ENCODE measurements at places on chromosomes 2 and 18. TPM values are rescaled to one million over a fixed set of nuclear protein-coding genes. Genes with fewer than 3 reads are reported as not detected.

ASXL2 gene
- total RNA-seq, result 25.4 TPM

- DNase-seq, result no peak
These were observed 165.2 kb downstream of the TDRD15 start for GRCh38 chr2:21288739-21289520.

- DNase-seq, result no peak
These were observed 135.0 kb upstream of the ARL4C start for GRCh38 chr2:234631646-234632514.

UGT1A3 gene
- total RNA-seq, result not detected

GRCh38 chr2:48069769-48070168, 163.5 kb upstream of the FBXO11 start:
- DNase-seq, result no peak

DNA sequence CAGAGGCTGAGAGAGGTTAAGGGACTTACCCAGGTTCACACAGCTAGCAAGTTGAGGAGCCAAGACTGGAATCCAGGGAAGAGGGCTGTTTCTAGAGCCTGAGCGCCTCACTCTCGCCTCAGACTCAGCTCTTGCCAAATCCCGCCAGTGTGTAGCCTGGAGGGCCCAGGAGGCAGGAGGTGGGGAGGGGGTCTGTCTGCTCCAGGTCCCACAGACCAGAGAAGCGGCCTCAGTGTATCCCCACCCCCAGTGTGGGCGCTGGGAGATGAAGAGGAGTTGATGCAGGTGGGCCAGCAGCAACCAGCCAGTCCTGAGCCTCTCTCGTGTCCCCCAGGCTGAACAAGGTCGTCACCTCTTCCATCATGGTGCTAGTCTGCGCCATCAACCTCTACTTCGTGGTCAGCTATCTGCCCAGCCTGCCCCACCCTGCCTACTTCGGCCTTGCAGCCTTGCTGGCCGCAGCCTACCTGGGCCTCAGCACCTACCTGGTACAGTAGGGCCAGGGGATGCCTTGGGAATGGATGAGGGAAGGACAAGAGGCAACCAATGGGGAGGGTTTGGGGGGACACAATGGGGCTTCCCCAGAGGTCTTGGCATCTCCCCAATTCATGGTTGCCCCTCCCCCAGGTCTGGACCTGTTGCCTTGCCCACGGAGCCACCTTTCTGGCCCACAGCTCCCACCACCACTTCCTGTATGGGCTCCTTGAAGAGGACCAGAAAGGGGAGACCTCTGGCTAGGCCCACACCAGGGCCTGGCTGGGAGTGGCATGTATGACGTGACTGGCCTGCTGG, 5.2 kb upstream of the CTDSP1 start:
- no peak for DNase-seq

GRCh38 chr2:77294474-77294873, 227.7 kb downstream of the LRRTM4 start:
- no peak for DNase-seq

- no peak for DNase-seq
These were observed 25.0 kb upstream of the ID2 start for GRCh38 chr2:8656811-8657210.

NPPC gene
- total RNA-seq, result 0.73 TPM

DNA sequence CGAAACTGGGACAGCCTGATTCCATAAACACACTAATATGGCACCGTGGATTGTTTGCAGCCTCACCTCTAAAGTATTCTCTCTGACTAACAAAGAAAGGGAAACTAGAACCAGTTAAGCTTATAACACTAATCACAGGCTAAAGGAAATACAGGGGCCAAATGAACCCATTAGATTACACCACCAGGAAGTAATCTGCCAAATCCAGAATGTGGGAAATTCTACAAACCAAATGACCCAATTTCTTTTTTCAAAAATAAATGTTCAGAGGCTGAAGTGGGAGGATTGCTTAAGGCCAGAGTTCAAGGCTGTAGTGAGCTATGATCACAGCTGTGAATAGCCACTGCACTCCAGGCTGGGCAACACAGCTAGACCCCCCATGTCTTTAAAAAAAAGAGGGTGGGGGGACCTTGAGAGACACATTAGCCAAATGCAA, 1.5 kb upstream of the MPPE1 start:
- DNase-seq, result no peak

RBM44 gene
- total RNA-seq, result 0.69 TPM

DNA sequence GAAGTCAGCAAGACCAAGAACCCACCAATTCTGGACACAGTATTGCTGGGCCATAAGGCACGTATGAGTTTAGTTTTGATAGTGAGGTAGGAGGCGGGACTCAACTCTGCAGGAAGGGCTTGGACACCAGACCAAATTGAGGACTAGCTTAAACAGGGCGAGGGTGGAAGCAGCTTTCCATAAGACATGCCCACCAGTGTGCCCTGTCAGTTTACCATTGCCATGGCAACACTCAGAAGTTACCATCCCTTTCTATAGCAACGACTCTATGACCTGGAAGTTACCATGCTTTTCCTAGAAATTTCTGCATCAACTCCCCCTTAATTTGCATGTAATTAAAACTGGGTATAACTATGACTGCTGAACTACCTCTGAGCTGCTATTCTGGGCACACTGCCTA, 2.8 kb downstream of the M1AP start:
- DNase-seq, result no peak

DNA sequence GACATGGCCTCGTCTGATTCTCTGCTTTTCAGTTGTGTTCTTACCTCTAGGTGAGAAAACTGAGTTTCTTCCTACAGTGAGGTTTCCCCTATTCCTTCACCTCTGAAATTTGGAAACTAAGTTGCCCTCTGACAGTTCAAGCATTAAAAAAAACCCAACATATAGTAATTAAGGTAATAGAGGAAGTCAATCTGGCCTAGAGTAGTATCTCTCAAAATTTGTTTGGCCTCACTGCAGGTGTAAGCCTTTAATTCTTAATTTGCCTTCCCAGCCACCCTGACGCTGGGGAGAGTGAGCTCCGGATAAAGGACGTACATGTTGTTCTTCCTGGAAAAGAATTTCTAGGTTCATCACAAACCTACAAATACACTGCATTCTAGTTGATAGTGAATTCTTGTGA, 1.4 kb downstream of the CAD start:
- no peak for DNase-seq

ACOXL gene
- total RNA-seq, result 0.25 TPM

INO80B gene
- 48.1 TPM for total RNA-seq

SERPINB11 gene
- total RNA-seq, result not detected

DNA sequence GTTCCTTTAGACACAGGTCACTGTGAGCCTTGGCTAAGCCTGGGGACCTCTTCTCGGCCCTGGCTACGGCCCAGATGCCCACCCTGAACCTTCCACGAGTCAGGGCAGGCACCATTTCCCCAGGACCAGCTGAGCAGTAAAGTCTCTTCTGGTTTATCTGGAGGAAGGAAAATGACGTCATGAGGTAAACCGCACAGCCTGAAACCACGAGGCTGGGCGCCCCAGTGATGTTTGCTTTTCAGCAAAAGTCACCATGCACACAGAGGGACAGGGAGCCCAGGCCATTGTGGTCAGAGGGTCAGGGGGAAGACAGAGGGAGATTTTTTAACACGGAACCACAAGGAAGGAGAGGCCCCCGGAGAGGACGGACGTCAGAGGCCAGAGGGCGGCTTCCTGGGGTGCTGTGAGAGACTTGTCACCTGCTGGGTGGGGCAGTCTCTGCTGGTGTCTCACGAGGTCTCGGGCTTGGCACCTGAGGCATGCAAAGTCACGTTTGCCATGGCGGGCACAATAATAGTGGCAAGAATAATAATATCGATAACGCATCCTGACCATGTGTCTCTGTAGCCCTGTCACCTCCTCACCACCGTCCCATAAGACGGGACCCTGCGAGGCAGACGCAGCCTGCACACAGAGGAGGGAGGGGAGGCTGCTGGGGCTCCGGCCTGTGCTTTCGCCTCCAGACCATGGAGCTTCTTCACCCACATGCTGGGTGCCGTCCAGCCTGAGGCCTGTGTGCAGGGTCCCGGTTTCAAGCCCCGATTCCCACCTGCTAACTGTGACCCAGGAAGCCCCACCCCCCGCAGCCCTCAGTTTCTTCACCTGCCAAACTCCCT, 33.2 kb upstream of the FOSL2 start:
- no peak for DNase-seq

DNA sequence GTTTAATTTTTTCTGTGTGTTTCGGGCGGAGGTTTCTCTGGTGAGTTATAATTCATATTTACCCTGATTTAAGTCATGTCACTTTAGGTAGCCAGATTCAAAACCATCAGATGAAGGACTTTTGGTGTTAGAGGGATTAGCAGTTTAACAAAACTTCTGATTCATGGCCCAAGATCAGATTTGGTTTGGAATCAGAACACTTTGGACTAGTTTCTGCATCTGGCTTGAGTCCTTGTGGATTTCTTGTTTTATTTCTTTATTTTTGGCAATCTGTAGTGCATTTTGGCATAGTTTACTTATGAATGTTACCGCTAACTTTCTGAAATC, 3.5 kb downstream of the NEDD4L start:
- DNase-seq, result no peak

- no peak for DNase-seq
These were observed 38.8 kb downstream of the DNER start for GRCh38 chr2:229675569-229675968.

EMX1 gene
- 0.09 TPM for total RNA-seq

GRCh38 chr18:13369353-13369752, 150.8 kb downstream of the LDLRAD4 start:
- no peak for DNase-seq

DNA sequence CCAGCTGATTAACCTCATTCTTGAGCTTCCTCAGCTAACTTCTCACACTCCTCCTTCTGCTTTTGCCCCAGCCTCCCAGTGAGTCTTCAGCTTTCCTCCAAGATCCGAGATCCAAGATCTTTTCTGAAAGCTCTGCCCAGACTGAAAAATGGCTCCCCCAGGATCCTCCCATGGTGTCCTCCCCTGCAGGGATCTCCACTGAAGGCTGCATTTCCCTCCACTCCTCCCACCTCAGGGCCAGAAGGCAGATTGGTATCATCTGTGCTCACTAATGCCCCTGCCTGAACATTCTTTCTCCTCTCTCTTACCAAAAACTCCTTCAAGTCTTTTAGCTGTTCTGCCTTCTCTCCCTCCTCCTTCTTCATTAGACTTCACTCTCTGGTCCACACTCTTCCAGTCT, 6.1 kb upstream of the FOXI3 start:
- no peak for DNase-seq

ING5 gene
- 56.9 TPM for total RNA-seq

- DNase-seq, result no peak
These were observed 128.6 kb downstream of the CNTNAP5 start for GRCh38 chr2:124153713-124154112.

LYG1 gene
- 2.2 TPM for total RNA-seq

DNA sequence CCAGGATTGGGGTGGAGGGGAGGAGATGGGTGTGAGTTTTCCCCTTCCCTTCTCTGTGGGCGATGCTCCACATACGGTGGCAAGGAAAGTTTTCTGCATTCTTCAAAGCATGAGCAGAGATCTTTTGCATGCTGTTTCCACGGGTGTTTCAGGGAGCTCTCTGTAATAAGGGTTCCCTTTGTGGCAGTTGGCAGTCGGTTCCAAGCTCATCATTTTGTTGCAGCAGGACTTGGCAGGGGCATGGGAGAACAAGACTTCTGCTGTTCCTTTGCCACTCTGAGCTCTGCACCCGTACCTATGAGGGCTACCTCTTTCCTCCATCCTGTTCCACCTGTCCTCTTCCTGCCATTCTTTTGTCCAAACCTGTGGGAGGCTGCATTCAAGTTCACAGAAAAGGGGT, 71.3 kb upstream of the SPRED2 start:
- DNase-seq, result no peak

DNA sequence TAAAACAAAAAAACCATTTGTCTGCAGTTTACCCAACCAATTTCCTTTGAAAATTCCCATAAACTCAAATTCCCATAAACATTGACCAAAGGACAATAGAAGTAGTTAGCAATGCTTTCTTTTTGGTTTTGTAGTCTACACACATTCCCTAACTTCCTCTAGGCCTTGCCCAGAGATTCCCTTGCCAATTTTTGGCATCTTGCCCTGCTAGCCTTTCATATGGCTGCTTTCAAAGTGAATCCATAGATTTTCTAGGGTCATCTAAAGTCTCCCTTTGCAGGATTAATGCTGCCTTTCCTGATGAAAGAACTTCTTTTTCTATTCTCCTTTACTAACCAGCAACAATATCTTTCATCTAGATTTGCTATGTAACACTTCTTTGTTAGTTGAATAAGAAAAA, 33.4 kb downstream of the THSD7B start:
- no peak for DNase-seq

- no peak for DNase-seq
These were observed 69.5 kb downstream of the EPAS1 start for GRCh38 chr2:46366668-46367052.

- DNase-seq, result no peak
These were observed 52.8 kb downstream of the INPP5D start for GRCh38 chr2:233112776-233113452.

DCC gene
- 1.0 TPM for total RNA-seq

DNA sequence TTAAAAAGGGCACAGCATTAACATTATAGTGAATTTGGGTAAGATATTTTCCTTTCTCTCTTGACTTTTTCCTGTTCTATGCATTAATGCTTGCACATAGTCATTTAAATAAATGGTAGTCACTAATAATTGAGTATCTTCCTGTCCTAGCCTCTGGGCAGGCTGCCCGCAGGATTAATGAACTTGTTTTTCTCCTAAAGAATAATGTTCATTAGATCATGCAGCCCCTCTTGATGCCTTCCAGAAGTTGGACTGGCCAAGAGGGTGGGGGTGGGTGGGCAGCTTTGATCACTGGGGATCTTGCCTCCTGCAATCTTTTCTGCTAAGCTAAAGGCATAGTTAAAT, 514.5 kb upstream of the CDH2 start:
- no peak for DNase-seq

DNA sequence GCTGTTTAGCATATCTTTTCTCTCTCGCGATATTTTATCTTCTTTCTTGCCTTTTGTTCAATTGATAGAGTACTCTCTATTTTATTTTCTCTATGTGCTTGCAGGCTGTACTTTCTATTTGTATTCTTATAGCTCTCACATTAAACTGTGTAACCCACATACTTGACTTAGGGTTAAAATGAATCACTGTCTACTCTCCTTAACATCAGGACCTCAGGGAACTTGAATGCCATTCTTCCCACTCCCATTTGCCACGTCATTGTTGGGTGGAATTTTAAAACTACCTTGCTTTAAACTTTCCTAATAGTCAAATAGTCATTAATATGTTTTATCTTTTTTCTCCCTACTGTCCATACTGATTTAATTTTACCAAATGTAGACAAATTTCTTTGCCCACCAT, 269.7 kb downstream of the ALPK2 start:
- DNase-seq, result no peak

DNA sequence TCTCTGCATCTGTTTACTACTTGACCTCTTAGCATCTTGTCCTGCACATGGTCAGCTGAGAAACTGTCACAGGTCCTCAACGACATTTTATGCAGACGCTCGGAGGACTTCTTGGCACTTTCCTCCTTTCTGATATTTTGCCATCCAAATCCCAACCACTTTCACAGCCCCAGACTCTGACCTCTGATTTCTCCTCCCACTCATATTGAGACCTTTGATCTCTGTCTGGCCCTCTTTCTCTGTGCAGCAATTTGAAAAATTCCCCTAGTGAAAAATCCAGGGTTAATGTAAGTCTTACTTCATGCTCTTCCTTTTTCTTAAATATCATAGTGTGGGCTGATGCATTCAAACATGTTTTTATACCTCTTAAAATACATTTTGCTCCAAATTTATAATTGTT, 273.8 kb downstream of the CCDC102B start:
- DNase-seq, result no peak

All from mesothelial cell of epicardium (in vitro differentiated cells).